ENCODE measurements at places on chromosomes 7 and 10.

DNA sequence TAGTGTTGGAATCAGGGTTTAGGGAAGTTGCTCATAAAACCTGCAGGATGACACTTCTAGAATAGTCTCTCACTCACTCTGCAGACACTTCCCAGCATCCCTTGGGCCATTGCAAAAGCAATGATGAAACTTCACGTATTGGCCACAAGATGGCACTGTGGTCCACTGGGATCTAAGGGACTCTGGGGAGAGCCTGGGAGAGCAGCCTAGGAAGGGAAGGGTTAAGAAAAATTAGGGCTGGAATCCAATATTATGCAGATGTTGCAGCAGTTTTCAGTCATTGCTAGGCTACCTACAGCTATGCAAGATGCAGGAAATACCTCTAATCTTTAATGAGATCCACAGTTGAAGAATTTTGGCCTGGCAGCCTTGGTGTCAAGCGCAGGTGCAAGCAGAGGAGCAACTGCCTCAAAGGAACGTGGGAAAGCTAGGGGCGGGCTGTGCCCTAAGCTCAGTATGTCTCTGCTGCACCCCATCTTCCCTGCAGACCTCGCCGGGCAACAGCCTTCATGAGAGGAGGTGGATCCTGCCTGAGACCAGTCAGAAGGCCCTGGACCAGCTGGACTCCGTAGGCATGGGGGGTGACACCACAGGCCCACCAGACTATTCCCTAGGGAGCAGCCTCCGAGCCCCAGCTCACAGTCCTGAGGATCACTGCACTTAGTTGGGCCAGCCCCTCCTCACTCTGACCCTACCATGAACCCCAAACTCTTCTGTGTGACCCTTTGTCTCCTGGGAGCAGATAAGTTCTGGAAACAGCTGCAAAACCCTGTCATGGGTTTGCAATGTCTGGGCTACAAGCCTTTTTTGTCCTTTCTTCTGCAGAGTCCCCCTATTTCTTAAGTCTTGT, 127.9 kb upstream of the PRSS58 start:
- DNase-seq: peak; percentile 89

DNA sequence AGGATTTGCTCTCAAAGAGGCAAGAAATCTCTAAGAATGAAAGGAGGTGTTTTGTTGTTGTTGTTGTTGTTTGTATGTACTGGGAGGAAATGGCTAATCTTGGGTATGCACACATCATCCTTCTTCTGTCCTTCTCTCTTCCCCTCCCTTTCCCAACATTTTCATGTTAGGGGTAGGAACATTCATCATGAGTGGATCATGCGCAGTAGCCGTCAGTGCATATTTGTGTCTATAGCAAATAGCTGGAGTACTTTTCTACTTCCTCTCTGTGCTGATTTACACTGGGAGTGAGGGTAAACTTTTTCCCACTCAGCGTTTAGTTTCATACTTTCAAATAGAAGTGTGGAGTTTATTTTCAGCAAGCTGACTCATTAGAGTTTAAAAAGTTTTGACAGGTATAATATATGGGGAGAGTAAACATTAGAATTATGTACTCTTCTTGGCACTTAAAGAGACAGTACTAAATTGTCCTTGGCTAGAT, 80.5 kb upstream of the PRKG1 start:
- no peak for DNase-seq

DNA sequence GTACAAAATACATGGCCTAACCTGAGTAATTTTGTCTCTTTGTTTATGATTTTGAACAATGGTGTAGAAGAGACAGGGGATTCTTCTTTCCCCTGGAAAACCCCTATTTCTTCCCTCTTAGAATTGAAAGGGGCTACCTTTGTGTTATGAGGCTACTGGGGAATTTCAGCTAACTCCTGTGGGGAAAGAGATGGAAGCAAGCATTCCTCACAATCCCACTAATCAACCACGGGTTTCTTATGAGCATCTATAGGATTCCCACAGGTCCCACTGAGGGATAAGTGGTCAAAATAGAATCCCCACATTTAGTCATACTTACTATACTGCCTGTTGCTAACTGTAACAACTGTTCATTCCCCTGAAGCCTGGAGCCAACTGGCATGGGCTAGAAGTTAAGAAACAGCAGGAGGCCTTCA, 32.2 kb upstream of the ITGB8 start:
- no peak for DNase-seq

DNA sequence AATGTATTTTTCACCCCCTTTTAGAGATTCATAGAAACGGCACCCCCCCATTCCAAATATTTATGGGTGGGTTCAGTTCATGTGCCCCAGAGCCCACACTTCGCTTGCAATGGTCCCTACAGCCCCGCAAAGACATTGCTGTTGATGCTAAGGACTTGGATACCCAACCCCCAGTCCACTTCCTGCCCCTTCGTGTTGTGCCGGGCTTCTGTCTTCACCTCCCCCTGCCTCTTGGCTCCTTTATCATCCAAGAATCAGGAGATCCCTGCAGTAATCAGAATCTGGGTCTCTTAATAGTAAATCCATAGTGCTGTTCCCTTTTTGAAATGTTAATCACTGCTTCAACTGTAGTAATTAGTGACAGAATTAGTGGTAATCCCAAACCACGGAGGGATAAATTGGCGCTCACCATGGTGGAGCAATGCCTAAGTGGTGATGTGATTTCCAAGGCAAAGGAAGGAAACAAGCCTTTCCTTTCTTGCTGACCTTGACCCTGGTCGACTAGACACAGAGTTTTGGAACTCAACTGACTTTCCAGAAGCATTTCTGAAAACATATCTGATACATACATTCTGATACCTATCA, 67.7 kb downstream of the HK1 start:
- DNase-seq: no peak

GRCh38 chr7:25303281-25304181, 75.2 kb upstream of the NPVF start:
- no peak for DNase-seq

DNA sequence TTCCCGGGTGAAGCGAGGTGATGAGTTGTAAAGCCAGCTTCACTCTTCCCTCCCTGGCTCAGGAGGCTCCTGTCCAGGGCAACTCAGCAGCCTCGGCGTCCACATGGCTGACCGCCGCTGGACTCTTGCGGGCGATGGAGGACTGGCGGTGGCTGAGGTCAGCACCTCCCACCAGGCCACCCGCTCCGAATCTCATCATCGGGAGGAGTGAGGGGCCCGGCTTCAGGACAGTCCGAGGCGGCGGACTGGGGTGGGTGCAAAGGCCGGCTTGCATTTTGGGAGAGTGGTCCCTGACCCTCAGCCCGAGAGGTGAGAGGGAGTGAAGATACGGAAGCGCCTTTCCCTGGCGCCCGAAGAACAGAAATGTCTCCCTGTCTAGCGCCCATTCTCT, 759 bp downstream of the DNAJB12 start:
- DNase-seq: no peak

DNA sequence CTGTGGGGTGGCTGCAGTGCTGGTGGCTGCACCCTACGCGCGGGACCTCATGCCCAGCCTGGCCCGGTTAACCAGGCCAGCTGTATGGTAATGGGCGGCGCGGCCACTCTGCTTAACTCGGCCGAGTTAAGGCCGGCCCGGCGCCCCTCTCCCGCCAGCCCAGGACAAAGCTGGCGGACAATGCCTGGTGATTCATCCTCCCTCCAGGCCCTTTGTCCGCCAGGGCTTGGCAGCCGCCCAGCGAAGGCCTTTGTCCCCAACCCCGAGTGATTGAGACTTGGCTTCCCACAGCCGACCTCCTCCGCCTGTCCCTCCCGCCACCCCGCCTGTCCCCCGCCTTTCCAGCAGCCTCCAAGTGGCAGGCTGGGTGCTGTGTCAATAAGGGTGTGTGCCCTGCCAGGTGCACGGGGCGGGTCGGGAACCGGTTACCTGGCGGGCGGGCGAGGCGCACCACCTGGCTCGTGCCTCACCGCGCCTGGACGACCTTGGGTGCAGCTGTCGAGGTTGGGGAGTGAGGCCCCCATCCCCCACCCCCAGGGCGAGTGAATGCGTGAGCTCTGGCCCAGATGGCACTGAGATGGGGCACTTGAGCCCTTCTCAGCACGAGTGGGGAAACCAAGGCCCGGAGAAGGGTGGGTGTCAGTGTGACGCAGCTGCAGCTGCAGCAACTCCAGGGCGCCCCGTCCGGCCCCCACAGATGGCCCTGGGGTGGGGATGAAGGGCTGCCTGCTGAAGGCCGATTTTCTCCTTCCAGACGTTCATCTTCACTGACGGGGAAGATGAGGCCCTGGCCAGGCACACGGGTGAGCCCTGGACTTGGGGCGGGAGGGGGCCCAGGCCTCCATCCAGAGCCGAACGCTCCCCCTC, 4.6 kb downstream of the LFNG start:
- DNase-seq: no peak

- DNase-seq: no peak
These were observed 23.9 kb upstream of the CYCS start for GRCh38 chr7:25148772-25149575.

Measured in Jurkat, Clone E6-1 (cell line).